Germinal center (tissue), 1 donor: ENCODE measurements at places on chromosomes 3 and 15.

GRCh38 chr15:45616901-45617323, 17.9 kb upstream of the SQOR start:
- DNase-seq: no peak

DNA sequence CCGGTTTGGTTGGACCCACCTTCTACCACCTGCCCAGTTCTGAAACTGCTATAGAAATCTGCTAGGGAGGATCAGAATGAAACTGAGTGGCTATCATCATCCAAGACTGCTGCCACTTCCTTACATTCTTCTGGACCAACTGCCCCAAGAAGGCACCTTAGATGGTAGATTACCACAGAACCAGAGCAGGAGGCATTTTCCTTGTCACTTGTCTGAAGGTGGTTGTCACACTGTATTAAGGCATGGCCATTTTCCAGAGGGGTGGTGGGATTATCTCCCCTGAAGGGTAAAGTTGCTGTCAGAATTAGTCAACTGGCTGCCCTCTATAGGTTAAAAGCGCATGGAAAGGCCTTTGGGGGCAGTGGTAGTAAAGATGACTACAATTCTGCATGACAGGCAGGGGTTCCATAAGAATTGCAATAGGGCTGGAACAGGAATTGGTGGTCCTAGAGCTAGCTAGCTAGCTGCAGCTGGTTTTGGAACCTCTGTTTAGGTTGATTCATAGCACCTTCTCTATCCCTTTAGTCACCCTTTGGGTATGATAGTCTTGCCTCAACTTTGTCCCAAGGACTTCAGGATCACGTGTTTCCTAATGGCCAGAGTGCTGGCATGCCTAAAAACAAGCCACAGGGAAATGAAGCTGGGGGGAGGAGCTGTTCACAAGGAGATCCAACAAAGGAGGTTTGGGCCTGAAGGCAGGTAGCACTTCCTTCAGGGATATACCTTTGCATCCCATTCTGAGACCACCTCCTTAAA, 4.8 kb upstream of the CSPG5 start:
- no peak for DNase-seq

- DNase-seq: no peak
Observed at GRCh38 chr3:13301286-13301987, 118.7 kb downstream of the NUP210 start.

GRCh38 chr3:71859123-71859519, 74.2 kb upstream of the PROK2 start:
- DNase-seq: no peak
